ENCODE measurements at places on chromosomes 1 and 21.

GRCh38 chr1:164380893-164381292, 178.1 kb upstream of the PBX1 start:
- no peak for DNase-seq

DNA sequence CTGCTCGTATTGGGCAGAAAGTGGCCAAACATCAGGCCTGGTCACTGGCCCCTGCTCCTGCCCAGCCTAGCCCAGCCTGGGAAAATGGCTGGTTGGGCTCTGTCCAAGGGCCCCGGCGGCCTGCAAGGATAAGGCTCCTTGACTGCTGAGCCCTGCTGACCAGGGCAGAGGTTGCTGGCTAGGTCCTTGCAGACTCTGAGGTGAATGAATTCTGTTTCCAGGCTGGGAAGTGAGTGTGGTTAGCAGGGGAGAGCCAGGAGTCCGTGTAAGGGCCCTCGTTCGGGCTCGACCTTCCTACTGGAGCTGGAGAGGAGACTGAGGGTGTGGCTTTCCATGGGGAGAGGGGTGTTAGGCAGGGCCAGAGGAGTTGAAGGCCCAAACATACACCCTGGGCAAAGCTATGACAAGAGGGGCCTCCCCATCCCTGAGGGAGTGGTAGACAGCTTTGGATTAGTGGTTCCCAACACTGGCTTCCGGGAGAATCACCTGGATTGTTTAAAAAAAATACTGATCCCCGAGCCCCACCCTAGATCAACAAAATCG, 20.6 kb downstream of the CSF1 start:
- no peak for DNase-seq

- DNase-seq = no peak
Measured at GRCh38 chr1:212696721-212697331, 2.8 kb downstream of the BATF3 start.

DNA sequence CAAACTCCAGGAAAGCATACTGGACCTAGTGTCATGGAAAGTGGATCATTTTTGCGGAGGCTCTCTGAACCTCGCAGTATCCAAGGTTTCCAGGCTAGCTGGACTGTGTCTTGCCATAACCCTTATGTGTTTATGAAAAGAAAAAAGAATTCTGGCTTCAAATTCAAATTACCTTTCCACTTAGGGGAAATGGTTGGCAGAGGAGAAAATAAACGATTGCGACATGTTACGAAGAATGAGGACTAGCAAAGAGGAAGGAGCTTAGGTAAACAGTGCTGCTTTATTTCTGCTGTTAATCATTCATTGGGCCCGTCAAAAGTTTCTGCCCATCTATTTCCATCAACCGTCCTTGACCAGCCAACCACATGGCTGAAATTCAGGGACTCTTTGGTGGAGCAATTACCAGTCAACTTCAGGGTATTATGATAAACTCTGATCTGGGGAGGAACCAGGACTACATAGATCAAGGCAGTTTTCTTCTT, at the start of gene C4BPA:
C4BPA (plus strand) TSS at position 342 of the 482 bp plus-strand sequence. CDS start 8,793 bp downstream, outside the sequence.
- DNase-seq = no peak

GRCh38 chr1:43144237-43144636, 27.9 kb downstream of the EBNA1BP2 start:
- DNase-seq = no peak

DNA sequence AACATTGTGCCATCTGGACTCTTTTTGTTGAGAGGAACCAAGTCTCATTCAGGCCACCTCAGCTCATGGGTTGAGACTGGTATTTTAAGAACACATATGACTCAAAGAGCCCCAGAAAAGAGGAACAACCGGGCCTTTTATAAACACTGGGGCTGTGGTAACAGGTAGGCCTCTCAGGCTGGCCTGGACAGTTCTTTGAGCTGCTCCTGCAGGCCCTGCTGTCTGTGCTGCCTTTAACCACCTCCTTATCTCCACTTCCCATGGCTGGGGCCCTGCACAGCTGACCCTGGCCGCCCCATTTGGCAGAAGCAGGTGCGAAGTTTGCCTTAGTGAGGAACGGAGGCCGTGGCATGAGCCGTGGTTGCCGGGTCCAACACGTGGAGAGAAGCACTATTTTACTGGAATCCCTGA, 163.3 kb downstream of the RHOU start:
- DNase-seq = no peak

- no peak for DNase-seq
Measured at GRCh38 chr21:41548781-41549180, 40.8 kb upstream of the TMPRSS2 start.

GRCh38 chr1:241924080-241924808, 33.3 kb upstream of the BECN2 start:
- DNase-seq = no peak

DNA sequence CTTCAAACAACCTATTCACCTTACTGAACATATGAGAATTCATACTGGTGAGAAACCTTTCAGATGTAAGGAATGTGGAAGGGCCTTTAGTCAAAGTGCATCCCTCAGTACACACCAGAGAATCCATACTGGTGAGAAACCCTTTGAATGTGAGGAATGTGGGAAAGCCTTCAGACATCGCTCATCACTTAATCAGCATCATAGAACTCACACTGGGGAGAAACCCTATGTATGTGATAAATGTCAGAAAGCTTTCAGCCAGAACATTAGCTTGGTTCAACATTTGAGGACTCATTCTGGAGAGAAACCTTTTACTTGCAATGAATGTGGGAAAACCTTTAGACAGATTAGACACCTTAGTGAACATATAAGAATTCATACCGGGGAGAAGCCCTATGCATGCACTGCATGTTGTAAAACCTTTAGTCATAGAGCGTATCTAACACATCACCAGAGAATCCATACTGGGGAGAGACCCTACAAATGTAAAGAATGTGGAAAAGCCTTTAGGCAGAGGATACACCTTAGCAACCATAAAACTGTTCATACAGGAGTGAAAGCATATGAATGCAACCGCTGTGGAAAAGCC, 13.2 kb upstream of the EXO5 start:
- DNase-seq = no peak

DNA sequence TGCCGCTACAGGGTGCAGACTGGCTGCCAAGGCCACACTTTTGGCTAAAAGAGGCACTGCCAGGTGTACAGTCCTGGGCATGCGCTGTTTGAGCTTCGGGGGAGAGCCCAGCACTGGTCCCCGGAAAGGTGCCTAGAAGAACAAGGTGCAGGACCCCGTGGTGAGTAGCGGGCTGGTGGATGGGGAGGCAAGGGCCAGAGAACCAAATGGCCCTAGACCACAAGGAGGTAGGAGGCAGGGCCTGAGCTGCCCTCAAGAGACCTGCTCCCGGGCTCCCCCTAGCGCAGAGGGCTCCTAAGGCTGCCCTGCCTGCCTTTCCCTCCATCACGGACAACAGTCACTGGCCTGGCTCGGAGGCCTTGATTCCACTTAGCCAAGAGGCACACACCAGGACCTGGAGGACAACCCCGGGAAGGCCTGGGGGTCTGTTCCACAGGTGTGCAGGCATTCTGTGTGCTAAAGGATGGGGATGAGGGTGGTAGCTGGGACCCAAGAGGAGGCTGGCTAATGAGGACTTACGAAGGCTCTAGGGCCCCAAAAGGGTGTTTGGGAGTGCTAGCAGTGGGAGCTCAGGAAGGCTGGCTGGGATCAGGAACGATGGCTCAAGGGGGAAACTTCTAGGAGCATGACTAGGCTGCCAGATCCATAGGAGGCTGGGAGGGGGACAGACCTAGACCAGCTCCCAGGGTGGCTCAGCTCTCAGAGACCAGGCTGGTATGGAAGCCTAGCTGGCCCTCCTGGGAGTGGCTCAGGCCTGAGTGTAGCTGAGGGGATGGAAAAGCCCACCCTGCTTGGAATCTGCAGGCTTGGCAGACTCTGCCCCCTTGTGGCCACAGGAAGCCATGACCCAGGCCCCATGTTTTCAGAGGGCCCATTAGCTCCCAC, 742 bp downstream of the ARTN start:
- DNase-seq = peak; percentile 40
